GM12864 (cell line): ENCODE measurements at places on chromosomes 7 and 10.

GRCh38 chr10:106424981-106425380, 739.5 kb downstream of the SORCS1 start:
- no peak for DNase-seq

DNA sequence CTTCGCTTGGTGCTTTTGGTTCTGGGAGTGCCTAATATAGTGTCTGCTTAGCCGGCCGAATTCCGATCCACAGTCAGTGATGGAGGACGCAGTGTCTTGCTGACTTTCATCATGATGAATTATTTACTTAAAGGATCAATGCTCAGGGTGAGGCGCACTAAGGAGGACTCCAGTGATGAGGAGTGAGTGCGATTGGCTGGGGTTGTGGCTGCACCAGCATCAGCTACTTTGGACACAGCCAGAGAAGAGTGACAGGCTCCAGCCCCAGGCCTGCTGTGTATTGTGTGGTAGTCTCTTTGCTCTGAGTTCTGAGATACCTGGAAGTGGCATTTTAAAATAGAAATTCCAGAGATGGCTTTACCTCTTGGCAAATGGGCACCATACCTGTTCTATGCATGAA, 73.3 kb upstream of the ANLN start:
- DNase-seq, result no peak

DNA sequence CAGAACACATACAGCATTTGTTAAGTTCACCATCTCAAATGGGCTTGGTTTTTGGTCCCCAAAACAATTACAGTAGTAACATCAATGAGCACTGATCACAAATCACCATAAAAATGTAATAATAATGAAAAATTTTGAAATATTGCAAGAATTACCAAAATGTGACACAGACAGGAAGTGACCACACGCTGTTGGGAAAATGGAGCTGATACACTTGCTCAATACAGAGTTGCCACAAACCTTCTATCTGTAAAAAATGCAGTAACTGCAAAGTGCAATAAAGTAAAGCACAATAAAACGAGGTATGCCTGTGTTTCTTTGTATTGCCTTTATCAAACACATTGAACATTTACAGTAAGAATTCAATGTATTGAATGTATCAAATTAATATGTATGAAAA, 262.7 kb downstream of the CTNNA3 start:
- no peak for DNase-seq

GRCh38 chr7:22723181-22723601, 3.8 kb upstream of the IL6 start:
- DNase-seq, result no peak

DNA sequence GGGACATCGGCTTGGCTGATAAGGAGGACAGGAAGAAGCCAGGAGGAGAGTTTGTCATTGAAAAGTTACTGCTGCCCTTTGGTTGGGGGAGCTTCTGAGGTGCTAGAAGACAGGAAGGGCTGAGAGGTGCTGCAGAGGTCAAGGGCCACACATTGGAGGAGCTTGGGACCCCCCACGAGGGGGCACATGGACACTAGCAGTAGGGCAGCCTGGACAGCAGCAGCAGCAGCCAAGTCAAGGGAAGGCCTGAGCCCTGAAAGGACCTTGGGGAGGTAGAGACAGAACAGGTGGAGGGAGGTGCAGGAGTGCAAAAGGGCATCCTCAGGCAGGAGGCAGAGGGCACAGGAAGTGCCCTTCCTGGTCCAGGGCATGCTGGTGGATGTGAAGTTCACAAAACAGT, 439.7 kb upstream of the IGFBP3 start:
- no peak for DNase-seq

DNA sequence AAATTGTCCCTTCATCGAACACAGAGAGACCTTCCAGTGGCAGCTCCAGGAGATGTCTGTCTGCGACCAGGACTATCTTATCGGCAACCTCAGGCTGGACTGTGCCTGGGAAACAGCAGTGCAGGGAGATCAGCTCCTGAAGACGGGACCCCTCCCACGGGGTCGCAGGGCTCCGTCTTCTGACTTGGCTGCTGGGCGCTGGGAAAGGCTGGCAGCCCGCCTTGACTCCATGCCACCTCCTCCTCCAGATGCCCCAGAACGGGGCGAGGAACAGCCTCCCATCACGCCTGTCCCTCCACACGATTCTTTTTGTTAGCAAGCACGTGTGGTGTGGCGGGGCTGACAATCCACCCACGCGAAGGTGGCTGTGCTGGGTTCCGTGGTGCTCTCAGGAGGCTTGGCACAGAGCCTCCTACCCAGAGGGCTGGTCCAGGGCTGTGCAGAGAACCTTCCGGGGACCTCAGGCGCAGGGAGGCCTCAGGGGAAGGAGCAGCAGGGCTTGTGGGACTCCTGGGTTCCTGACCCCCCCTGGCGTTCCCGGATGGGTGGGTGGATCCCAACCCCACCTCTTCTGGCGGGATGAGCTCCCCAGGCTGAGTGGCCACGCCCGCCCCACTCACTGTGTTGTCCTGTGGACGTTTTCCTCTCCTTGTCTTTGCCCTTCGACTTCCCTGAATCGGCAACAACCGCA, 47.6 kb upstream of the NKX6-2 start:
- DNase-seq, result no peak

GRCh38 chr7:135716677-135717238, 11.2 kb downstream of the SLC13A4 start:
- no peak for DNase-seq

- DNase-seq, result no peak
Measured at GRCh38 chr7:88269586-88269985, 37.1 kb downstream of the STEAP4 start.

DNA sequence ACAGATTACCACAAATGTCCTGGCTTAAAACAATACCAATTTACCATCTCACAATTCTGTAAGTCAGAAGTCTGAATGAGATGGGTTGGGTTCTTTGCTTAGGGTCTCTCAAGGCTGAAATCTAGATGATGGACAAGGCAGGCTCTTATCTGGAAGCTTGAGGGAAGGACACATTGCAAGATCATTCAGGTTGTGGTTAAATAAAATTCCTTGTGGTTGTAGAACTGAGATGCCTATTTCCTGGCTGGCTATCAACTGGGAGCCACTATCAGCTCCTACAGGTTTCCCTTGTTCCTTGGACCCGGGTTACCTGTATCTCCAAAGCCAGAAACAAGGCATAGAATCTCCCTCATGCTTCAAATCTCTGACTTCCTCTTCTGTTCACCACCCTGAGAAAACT, 148.4 kb downstream of the MDFIC start:
- DNase-seq, result no peak

- no peak for DNase-seq
Measured at GRCh38 chr7:111743244-111743847, 181.1 kb upstream of the IMMP2L start.

- DNase-seq, result no peak
Measured at GRCh38 chr7:33973231-33974015, 68.1 kb downstream of the BMPER start.

GRCh38 chr10:96673318-96674099, 46.8 kb downstream of the PIK3AP1 start:
- no peak for DNase-seq

DNA sequence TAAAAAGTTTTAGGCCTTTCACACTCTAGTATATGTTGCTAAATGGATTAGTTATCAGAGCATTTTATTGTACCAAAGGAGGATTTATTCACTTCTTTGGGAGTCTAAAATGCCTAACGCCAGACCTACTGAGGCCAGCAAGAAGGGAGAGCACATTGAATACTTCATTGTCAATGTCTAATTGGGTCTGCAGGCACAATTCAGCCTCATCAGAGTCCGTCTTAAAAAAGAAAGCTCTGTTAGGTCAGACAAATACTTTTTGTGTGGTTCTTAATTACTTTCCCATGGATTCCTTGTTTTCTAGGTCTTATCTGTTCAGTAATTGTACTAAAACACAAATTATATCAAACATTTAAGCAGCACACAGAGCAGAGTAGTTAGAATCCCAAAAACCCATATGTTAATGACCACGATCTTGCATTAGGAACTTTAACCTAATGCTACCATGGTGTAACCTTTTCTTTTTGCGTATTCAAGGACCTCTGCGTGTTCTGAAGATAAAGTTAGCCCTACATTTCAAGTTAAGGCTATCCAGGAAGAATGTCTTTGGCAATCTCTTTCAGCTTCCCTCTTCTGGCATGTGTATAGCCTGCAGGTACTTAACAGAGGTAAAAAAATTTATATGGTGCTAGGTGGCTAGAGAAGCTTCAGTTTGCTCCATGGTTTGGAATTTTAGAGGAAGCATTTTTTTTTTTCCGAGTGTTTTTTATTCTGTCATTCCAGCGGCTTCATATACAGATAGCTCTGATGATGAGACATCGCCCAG, 45.7 kb upstream of the STRIP2 start:
- DNase-seq, result no peak

- DNase-seq, result no peak
Measured at GRCh38 chr7:112293416-112293815, 86.9 kb downstream of the ZNF277 start.

GRCh38 chr10:74936577-74937265, 110.3 kb downstream of the KAT6B start:
- no peak for DNase-seq

DNA sequence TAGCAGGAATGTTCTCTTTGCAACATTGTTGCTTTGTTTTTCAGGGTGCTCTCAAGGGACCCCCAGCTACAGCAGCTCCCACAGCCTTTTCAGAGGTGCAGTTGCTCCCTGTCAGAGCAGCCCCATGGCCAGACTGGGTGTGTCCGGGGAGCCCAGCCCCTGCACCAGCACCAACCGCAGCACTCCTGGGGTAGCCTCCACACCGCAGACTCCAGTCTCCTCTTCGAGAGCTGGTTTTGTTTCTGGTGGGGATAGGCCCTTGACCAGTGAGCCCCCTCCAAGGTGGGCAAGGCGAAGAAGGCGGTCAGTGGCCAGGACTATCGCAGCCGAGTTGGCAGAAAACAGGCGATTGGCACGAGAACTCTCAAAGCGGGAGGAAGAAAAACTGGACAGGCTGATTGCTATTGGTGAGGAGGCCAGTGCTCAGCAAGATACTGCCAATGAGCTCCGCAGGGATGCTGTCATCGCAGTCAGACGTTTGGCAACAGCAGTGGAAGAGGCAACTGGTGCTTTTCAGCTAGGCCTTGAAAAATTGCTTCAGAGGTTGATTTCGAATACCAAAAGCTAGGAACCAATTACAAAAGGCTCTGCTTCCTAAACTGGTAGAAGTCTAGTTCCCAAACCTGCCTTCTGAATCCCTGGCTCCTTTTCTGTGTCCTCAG, 5.4 kb downstream of the HSPA14 start:
- no peak for DNase-seq
